ENCODE measurements at places on chromosomes 2 and 18.
A peak's percentile ranks its signal among the peaks of the same experiment; 100 is the strongest.

DNA sequence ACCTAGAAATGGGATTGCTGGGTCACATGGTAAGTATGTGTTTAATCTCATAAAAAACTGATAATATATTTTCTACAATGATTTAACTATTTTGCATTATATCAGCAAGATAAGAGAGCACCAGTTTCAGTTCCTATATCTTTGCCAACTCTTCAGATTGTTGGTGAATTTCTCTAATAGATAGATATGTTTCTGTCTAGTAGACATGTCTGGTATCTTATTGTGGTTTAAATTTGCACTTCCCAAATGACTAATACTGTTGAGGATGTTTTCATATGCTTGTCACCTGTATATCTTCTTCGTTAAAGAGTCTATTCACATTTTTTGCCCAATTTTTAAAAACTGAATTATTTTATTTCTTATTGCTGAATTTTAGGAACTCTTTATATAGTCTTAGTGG is 113.8 kb upstream of the UXS1 start:
- no peak for DNase-seq

GRCh38 chr2:45804987-45805755 is 153.7 kb downstream of the PRKCE start:
- DNase-seq: no peak

GRCh38 chr2:229486673-229487072 is 215.6 kb upstream of the PID1 start:
- DNase-seq: no peak

DNA sequence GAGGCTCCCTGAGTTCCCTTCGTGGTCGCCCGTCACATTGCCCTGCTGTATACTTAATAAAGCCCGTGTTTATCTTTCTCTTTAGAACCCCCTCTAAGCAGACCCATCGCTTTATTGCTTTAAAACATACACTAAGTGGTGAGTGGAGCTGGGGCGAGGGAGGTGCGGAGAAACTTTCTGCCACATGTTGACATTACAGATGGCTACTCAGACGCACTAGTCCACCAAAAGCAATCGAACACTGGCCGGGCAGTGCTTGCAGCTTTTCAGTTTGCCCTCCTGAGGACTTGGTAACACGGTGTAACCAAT is 859 bp upstream of the COLEC12 start:
- no peak for DNase-seq

GRCh38 chr18:56267334-56267733 is 371.1 kb downstream of the TXNL1 start:
- no peak for DNase-seq

- DNase-seq: no peak
Measured at GRCh38 chr2:5316001-5316490, 376.1 kb upstream of the SOX11 start.

DNA sequence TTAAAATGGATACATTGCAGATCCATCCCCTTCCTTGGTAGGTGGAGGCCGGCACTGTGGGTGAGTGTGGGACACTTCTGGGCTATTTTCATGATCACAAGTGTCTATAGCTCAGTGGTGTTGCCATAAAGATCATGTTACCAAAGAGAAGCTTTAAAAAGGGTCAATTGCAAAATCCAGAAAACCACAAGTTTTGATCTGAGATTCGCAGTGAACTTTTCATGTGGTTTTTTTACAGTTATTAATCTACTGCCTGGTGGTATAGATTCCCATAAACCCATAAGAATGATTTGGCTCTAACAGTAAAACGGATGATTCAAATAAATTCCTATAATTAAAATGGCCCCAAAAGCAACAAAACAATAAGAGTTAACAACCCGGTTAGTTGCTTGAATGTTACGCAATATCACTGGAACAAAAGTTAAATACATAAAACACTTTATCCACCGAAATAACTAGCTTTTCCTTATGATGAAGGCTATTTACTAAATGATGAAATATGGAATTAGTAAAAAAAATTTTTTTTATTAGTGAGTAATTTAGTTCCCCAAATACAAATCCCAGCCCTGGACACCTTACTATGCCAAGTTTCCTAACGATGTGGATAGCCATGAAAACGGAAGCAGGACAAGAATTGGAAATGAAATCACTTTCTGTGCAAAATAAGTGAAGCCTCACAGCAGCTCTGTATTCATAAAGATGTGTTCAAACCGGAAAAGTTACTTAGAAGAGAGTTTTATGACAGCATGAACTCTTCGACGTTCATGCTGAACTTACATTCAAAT is 95.6 kb upstream of the THOC1 start:
- DNase-seq: peak; percentile 89
